Activated CD4-positive, alpha-beta T cell treated with anti-CD3 and anti-CD28 coated beads for 36 hours (primary cell): ENCODE measurements at places on chromosomes 3 and 15. TPM values are rescaled to one million over a fixed set of nuclear protein-coding genes. Genes with fewer than 3 reads are reported as not detected.

GRCh38 chr15:35013370-35013769 lies 25.3 kb upstream of the ZNF770 start:
- DNase-seq, result no peak

C2CD4A gene
- total RNA-seq, result 0.73 TPM

GRCh38 chr3:3573341-3573740 lies 225.9 kb upstream of the LRRN1 start:
- DNase-seq, result no peak

DNA sequence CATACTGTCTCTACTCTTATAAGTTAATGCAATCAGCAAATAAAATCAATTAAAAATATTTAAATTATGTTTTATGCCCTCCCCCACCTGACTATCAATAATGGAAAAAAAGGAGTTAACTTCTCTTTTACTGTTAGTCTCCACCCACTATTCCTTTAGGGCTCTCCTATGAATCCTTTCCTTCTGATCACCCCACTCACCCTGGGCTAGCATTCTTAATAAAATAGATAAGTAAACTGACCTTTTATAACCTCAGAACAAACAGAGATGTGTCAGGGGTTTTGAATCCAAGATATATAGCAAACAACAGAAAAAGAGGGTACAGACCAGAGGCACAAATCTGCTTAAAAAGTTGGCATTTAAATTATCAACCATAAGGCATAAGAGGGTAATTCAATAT lies 116.1 kb upstream of the PLXND1 start:
- DNase-seq, result no peak

DNA sequence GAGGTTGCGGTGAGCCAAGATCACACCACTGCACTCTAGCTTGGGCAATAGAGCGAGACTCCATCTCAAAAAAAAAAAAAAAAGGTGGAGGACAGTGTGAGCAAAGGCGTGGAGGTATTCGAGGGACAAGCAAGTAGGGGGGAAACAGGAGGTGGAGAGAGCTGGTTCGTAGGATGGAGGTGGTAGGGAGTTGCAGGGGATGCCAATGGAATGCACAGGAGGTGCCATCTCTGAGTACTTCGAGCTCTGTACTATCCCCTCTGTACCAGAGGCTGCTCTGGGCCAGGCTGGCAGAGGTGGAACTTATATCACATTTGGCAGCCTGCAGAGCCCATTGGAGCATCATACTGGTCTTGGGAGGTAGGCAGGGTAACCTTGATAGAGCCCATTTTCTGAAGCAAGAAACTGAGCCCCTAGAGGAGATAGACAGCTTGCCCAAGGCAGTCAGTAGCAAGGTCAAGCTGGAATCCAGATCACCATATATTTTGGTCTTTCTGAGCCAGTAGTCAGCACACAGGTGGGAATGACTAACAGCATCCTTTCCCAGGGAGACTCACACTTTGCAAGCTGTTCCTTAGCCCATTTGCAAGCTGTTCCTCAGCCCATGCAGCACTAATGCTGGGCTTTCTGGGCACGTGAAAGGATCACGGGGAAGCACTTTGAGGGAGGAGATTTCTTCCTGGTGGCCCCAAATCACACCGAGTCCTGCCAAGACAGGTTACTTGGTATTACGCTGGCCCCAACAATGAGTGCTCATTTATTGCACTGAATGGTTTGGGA lies 9.2 kb upstream of the CCDC33 start:
- no peak for DNase-seq

ZNF660 gene
- total RNA-seq, result 0.89 TPM

GRCh38 chr3:58242340-58242739 lies 4.7 kb downstream of the ABHD6 start:
- DNase-seq, result no peak

FBXW12 gene
- total RNA-seq, result 0.16 TPM

GOLGA8O gene
- 1.3 TPM for total RNA-seq

DNA sequence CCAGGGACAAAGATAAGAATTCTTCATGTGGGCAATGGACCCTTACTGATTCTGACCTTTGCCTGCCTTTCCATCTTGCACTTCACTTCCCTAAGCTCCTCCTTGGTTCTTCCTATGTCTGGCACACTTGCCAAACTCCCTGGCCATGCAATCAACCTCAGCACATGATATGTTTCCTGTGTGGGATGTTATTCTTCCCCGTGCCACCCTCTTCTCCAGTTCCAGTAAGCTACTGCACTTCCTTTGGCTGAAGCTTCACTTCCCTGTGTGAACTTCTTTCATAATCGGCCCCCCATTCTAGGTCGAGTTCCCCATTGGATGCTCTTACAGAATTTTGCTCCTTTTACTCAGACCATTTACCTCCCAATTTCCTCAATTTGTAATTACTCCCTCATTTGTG lies 10.7 kb upstream of the TASOR start:
- no peak for DNase-seq

GRCh38 chr3:99536555-99537314 lies 101.7 kb upstream of the COL8A1 start:
- no peak for DNase-seq

- peak; percentile 46 for DNase-seq
These were observed 187.4 kb downstream of the GOLGA6L6 start for GRCh38 chr15:20353966-20354883.

GRCh38 chr15:70265466-70265978 lies 167.8 kb upstream of the TLE3 start:
- DNase-seq, result no peak

DNA sequence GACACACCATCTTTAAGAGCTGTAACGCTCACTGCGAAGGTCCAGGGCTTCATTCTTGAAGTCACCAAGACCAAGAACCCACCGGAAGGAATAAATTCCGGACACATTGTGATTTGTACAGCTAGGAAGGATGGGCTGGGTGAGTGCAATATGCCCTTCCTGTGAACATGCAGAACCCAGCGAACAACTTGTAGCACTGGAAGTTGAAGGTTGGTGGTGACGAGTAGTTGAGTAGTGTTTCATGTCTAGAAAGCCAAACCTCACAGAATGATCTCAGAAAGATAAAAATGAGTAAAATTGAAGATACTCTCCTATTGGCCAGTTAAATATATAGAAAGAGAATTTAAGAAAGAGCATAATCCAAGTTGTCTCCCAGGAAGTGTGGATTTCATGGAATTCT lies 462.2 kb upstream of the CFAP20DC start:
- no peak for DNase-seq

DNA sequence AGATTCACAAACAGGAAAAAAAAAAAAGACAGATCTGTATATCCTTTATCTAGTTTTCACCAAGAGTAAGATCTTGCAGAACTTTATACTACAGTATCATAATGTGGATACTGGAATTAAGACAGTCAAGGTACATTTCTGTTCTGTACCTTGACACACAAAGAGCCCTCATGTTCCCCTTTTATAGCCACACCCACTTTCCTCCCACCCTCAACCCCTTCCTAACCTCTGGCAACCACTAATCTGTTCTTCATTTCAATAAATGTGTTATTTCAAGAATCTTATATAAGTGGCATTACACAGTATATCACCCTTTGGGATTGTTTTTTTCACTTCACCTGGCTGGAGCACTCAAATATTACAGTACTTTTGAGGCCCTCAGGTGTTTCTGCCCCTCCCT lies 3.6 kb upstream of the RAB6B start:
- no peak for DNase-seq

DNA sequence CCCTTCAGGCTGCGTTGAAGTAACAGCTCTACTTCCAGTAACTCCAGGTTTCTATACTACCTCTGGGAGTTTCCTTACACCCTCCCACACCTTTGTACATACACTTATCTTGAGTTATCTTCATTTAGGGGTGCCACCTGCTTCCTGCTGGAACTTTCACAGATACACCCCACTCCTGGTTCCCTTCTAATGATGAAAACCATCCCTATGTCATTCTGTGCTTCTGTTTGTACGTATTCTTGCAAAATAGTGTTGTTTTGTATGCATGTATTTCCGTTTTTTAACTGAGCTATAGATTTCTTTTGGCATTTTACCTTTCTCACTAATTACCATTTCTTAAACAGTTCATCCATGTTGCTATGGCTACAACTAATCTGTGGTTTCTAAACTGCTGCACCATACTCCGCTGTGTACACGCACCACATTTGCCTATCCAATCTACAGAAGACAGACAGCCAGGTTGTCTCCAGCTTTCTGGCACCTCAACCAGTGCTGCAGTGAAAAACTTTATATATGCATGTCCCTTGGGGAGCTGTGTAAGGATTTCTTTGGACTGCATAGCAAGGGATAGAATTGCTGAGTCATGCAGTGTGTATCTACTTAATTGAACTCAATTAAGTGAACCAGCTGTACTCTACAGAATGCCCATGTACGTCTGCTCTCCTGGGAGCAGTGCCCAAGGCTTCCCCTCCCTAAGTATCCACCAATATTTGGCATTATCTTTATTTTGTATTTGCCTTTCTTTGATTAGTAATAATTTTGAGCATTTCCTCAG lies 61.4 kb upstream of the ST8SIA2 start:
- DNase-seq, result no peak

CKMT1B gene
- total RNA-seq, result not detected

DNA sequence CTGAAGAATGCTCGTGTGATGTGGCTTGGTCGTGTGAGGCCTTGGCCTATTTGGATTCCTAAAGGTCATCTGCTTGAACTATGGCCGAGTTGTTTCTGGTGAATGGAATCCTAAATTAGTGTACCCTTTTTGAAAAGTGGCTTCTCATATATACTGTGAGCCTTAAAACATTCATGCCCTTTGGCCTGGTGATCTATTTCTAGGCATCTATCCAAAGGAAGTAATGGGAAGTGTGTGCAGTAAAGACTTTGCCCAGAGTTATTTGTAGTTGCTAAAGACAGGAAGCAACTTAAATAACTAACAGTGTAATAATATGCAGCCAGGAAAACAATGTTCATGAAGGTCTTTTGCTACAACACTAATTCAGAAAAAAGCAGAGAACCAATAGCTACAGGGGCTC lies 3.0 kb downstream of the DGKG start:
- no peak for DNase-seq

DNA sequence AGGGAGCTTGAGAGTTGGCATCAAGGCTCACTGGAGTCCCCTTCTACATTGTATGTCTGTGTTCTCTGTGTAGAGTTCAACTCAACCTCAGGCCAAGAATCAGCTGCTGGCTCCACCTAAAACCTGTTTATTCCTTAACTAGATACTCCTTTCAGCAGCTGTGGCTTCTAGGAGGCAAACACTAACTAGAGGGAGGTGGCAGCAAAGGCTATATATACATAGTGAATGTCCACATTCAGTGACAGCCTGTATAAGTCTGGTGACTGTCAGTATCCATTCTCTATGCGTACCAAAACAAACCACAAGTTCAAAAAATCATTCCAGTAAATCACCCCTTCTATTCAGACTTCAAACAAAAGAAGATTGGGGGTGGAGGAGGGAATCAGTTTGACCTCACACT lies 184.3 kb downstream of the CDIN1 start:
- no peak for DNase-seq

- no peak for DNase-seq
These were observed 1.6 kb downstream of the C2CD4B start for GRCh38 chr15:62163397-62164013.

CPN2 gene
- not detected for total RNA-seq

HYAL3 gene
- total RNA-seq, result 4.5 TPM

GRCh38 chr3:100500320-100500880 lies 8.0 kb downstream of the TMEM45A start:
- no peak for DNase-seq

GRCh38 chr3:196142202-196142956 lies 60.5 kb upstream of the TFRC start:
- no peak for DNase-seq

- no peak for DNase-seq
These were observed 37.8 kb upstream of the UACA start for GRCh38 chr15:70801109-70801508.

RCCD1 gene
- total RNA-seq, result 28.9 TPM

KIF15 gene
- 51.7 TPM for total RNA-seq

XYLB gene
- total RNA-seq, result 5.0 TPM

- no peak for DNase-seq
These were observed 347.8 kb upstream of the LMCD1 start for GRCh38 chr3:8153800-8154199.

- DNase-seq, result no peak
These were observed 89.8 kb upstream of the RNF7 start for GRCh38 chr3:141648055-141648910.

- DNase-seq, result no peak
These were observed 176.7 kb upstream of the CADPS start for GRCh38 chr3:63051920-63052319.

DNA sequence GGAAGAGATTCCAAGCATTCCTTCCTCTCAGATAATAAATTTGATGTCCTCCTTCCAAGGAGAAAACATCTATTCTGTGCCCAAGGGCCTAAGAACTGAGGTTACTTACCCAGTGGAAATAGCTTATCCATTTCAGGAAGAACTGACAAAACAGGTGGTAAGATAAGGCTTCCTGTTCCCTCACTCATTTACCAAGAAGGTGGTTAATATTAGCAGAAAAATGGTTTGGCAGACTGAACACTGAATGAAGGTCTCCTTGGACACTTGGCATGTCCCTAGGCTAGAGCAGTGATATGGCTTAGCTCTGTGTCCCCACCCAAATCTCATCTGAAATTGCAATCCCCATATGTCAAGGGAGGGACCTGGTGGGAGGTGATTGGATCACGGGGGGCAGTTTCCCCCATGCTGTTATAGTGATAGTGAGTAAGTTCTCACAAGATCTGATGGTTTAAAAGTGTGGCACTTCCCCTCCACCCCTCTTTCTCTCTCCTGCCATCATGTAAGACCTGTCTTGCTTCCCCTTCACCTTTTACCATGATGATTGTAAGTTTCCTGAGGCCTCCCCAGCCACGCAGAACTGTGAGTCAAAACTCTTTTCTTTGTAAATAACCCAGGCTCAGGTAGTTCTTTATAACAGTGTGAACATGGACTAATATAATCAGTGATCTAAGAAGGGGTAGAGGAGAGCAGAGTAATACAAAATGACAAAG lies 127.4 kb downstream of the ST8SIA2 start:
- DNase-seq, result no peak

UROC1 gene
- not detected for total RNA-seq

SI gene
- total RNA-seq, result not detected

GPR27 gene
- 1.6 TPM for total RNA-seq

GRCh38 chr3:27340534-27340933 lies 28.6 kb downstream of the NEK10 start:
- no peak for DNase-seq

LDHAL6B gene
- not detected for total RNA-seq

CX3CR1 gene
- total RNA-seq, result 0.16 TPM
